ENCODE measurements at places on chromosomes 11 and 22. TPM values are rescaled to one million over a fixed set of nuclear protein-coding genes. Genes with fewer than 3 reads are reported as not detected.
A peak's percentile ranks its signal among the peaks of the same experiment; 100 is the strongest.

GRCh38 chr11:58316142-58316541, 42.7 kb downstream of the OR5B17 start:
- H3K27ac ChIP-seq = no peak overlapping the region
- H3K27me3 ChIP-seq = no peaks in the 10 kb centered on the region
- H3K4me1 ChIP-seq = no peaks in the 10 kb centered on the region
- H3K36me3 ChIP-seq = no peaks in the 10 kb centered on the region

DNA sequence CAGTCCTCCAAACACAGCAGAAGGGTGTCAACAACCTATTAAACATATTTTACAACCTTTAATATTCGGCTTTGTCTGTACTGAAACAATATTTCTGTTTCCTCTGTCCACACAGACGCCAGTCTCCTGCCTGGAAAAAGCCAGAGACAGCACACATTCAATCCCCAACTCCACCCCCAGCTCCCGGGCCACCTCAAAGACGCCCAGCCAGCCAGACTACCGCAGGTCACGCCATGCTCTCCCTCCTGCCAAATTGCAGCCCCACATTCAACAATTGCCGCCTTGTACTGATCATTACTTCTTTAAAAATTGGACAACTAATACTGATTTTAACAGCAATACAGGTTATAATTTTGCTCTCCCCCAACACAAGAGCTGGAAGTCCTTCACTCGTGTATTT, 1.2 kb downstream of the SERGEF start:
- no peak overlapping the region for H3K4me3 ChIP-seq
- H3K27ac ChIP-seq = peak overlapping the region; percentile 65
- peaks cover 21% of the 10 kb centered on the region for H3K4me1 ChIP-seq
- no peak for DNase-seq
- H3K27me3 ChIP-seq = no peaks in the 10 kb centered on the region

- peaks cover 40% of the 10 kb centered on the region for H3K4me1 ChIP-seq
- H3K27me3 ChIP-seq = no peaks in the 10 kb centered on the region
- H3K36me3 ChIP-seq = peaks cover 6% of the 10 kb centered on the region
- peak overlapping the region; percentile 35 for H3K27ac ChIP-seq
- peak overlapping the region; percentile 8 for H3K4me3 ChIP-seq
These were observed 46.0 kb downstream of the CELF1 start for GRCh38 chr11:47506795-47507562.

- H3K27ac ChIP-seq = no peak overlapping the region
- H3K27me3 ChIP-seq = no peaks in the 10 kb centered on the region
- no peaks in the 10 kb centered on the region for H3K36me3 ChIP-seq
- peaks cover 21% of the 10 kb centered on the region for H3K4me1 ChIP-seq
- no peak for DNase-seq
These were observed 11.6 kb downstream of the OTUB1 start for GRCh38 chr11:63997801-63998337.

- H3K27me3 ChIP-seq = no peaks in the 10 kb centered on the region
- H3K36me3 ChIP-seq = no peaks in the 10 kb centered on the region
- DNase-seq = no peak
- H3K4me3 ChIP-seq = no peak overlapping the region
- no peak overlapping the region for H3K27ac ChIP-seq
- H3K4me1 ChIP-seq = peaks cover 14% of the 10 kb centered on the region
These were observed 2.7 kb downstream of the MRPL21 start for GRCh38 chr11:68900835-68901381.

DNA sequence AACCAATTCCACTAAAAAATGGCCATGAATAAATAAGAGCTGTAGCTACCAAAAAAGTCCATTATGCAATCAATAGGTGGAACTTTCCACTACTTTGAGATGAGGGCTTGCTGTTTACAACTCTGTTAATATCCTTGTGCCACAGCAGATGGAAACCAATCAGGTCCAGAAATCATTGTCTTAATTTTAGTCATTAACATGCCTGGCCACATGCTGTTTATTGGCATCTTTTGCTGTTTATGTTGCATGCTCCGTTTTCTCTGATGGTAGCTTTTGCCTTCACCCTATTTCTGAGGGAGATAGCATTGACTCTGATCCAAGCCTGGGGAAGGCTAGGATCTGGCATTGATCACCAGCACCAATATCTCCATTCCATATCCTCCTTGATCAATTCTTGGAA, 192.9 kb upstream of the SEZ6L start:
- H3K27me3 ChIP-seq = no peaks in the 10 kb centered on the region
- DNase-seq = no peak
- H3K4me1 ChIP-seq = no peaks in the 10 kb centered on the region
- H3K27ac ChIP-seq = no peak overlapping the region
- no peak overlapping the region for H3K4me3 ChIP-seq

DNA sequence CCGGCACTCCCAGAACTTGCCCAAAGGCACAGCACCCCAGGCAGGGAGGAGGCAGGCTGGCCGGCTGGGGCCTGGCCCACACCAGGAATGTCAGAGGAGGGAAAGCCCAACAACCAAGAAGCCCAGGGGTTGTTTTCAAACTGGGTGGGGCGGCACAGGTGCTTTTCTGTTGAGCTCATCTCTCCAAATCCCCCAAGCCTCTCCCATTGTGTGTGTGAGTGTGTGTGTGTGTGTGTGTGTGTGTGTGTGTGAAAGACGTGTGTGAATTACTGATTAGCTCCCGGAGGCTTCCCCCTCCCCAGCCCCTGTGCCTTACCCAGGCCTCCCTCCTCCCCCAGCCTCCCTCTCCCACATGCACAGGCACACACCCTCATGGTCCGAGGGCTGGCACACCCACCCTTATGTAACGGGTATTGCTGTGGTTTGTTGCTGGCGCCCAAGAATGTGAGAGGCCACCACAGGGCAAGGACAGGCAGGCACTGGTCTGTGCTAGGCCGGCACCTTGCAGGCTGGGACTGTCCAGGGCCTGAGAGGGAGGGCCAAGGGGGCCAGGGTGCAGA, 15.9 kb downstream of the TRIM29 start:
- no peak overlapping the region for H3K4me3 ChIP-seq
- DNase-seq = no peak
- H3K36me3 ChIP-seq = no peaks in the 10 kb centered on the region
- no peak overlapping the region for H3K27ac ChIP-seq
- H3K4me1 ChIP-seq = no peaks in the 10 kb centered on the region

- no peak overlapping the region for H3K27ac ChIP-seq
- no peak for DNase-seq
- no peaks in the 10 kb centered on the region for H3K27me3 ChIP-seq
- peaks cover 52% of the 10 kb centered on the region for H3K4me1 ChIP-seq
These were observed 8.1 kb upstream of the MYH9 start for GRCh38 chr22:36395915-36396314.

DNA sequence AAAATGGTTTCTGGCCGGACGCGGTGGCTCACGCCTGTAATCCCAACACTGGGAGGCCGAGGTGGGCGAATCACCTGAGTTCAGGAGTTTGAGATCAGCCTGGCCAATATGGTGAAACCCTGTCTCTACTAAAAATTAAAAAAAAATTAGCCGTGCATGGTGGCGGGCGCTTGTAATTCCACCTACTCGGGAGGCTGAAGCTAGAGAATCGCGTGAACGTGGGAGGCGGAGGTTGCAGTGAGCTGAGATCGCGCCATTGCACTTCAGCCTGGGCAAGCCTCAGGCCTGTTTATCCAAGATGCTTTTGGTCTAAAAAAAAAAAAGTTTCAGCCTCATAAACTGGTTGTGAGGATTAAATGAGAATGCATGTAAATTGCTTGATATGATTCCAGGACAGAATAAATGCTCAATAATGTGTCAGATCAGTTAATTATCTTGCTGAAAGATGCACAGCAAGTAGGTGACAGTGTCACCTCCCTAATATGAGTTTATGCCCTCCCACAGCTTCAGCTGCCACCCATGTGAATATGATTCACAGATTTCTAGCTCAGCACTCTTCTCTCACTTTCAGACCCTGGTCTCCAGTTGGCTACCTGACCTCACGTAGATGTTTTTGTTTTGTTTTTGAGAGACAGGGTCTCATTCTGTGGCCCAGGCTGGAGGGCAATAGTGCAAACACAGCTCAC, 1.1 kb upstream of the ALG8 start:
- no peak for DNase-seq
- no peaks in the 10 kb centered on the region for H3K27me3 ChIP-seq
- H3K4me3 ChIP-seq = no peak overlapping the region

DNA sequence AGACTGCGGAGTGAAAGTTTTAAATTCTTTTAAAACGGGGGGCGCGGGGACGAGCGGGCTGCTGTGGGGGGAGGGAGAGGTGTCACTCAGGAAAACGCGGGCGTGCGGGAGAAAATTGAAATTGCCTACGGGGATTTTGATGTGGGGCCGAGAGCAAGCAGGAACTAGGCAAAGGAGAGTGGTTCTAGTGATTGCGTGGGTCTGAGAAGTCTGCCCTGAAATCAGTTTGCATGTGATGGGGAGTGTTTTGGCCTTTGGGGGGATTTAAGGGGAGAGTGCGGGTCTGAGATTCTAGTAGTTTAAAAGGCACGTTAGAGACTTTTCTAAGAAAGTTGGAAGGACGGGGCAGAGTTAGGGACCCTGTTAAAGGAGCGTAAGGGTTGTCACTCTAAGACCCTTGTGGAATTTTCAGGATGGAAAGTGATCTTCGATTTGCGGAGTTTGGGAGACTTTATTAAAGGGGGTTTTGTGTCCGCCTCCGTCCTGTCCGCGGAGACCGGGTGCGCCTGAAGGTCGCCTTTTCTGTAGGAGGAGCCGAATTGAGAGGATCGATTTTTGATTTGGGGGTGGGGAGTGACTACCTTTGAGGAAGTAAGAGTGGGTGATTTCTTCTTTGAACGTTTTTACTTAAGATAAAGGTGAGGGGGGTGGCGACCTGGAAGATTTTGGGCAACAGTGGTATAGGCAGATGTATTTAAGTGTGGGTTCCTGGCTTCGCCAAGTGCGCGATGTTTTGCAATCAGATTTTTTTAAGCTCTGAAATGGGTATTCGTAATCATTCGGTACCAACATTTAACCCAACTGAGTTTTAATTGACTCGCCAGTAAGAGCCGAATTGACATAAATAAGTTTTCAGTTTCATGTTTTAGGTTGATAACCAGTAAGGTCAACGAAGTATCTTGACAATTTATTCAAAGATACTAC, 1.1 kb downstream of the EED start:
- no peaks in the 10 kb centered on the region for H3K27me3 ChIP-seq
- peaks cover 3% of the 10 kb centered on the region for H3K36me3 ChIP-seq
- H3K4me1 ChIP-seq = peaks cover 34% of the 10 kb centered on the region

DNA sequence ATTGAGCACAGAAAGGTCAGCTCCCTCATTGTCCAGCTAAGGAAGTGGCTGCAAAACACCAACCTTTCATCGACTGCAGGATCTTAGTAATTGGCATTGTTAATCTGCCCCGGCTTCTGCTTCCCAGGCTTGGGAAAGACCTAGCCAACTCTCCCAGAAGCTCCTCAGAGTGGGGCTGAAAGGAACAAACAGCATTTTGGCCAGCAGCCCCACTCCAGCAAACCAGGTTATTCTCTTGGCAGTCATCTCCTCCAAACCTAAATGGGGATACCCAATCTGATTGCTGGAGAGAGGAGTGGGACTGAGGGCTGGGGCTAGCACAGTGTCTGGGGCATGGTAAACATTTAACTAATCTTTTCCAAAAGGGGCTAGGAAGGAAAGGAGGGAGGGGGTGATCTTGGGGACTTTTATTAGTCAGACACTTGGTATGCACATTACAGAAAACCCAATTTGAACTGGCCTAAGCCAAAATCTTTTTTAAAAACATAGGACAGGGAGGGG, 294.4 kb downstream of the MN1 start:
- DNase-seq = no peak
- no peak overlapping the region for H3K4me3 ChIP-seq
- no peaks in the 10 kb centered on the region for H3K36me3 ChIP-seq
- no peaks in the 10 kb centered on the region for H3K27me3 ChIP-seq
- no peak overlapping the region for H3K27ac ChIP-seq
- H3K4me1 ChIP-seq = no peaks in the 10 kb centered on the region

GRCh38 chr11:93838967-93839366, 11.5 kb downstream of the VSTM5 start:
- DNase-seq = no peak
- H3K27ac ChIP-seq = no peak overlapping the region
- H3K4me3 ChIP-seq = no peak overlapping the region
- no peaks in the 10 kb centered on the region for H3K36me3 ChIP-seq

GRCh38 chr11:124930799-124931198, 5.0 kb downstream of the HEPACAM start:
- no peak overlapping the region for H3K27ac ChIP-seq
- DNase-seq = no peak
- no peaks in the 10 kb centered on the region for H3K4me1 ChIP-seq
- H3K27me3 ChIP-seq = no peaks in the 10 kb centered on the region
- no peak overlapping the region for H3K4me3 ChIP-seq

- no peak for DNase-seq
- no peaks in the 10 kb centered on the region for H3K36me3 ChIP-seq
- peaks cover 4% of the 10 kb centered on the region for H3K27me3 ChIP-seq
- H3K4me1 ChIP-seq = peaks cover 7% of the 10 kb centered on the region
- H3K4me3 ChIP-seq = no peak overlapping the region
These were observed 313.9 kb downstream of the TMEM135 start for GRCh38 chr11:87351676-87352075.

DNA sequence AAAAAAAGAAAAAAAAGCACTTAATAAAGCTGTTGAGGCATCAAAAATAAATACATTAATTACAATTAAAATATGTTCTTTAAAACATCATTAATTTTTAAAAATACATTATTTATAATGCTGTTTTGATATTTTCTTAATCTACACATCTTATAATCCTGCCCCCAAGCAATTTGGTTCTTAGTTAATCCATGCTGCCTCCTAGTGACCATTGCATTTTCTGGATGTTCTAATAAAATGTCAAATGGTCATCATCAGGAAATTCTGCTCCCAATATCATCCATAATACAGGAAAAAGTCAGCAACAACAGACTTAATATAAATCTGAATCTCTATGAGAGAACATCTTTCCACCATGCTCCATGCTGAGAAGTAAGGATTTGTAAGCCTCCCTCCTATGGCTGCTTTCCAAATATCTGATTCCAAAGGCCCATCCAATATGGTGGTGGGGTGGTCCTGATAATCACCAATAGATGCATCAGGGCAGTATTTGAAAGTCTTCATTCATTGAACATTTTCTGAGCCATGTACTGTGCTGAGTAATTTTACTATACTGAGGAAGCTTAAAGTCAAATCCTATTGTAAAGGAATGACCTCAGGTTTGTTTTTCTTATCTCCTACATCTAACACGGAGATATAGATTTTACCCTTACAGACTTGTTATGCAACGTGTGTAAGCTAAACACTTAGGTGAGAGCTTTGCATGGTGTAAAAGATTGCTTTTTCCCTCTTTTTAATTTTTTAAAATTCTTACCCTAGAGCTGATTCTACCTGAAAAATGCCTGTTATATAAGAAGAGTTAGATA, 124.7 kb upstream of the BMAL1 start:
- no peaks in the 10 kb centered on the region for H3K27me3 ChIP-seq
- H3K4me3 ChIP-seq = no peak overlapping the region
- DNase-seq = no peak

- H3K27ac ChIP-seq = no peak overlapping the region
- no peaks in the 10 kb centered on the region for H3K4me1 ChIP-seq
These were observed 1.2 kb downstream of the INS start for GRCh38 chr11:2159536-2160413.

GUCY1A2 gene
- not detected for total RNA-seq

B3GAT1 gene
- total RNA-seq = not detected

SORL1 gene
- total RNA-seq = 414 TPM

SAA4 gene
- not detected for total RNA-seq
